ENCODE measurements at places on chromosomes 3 and 15. TPM values are rescaled to one million over a fixed set of nuclear protein-coding genes. Genes with fewer than 3 reads are reported as not detected.

The C3orf18 gene
- total RNA-seq, result 10.1 TPM

The RGMA gene
- 5.5 TPM for total RNA-seq

The PPARG gene
- 71.6 TPM for total RNA-seq

The STAC gene
- total RNA-seq, result not detected

The ARHGAP31 gene
- total RNA-seq, result 0.93 TPM

All from HCT116 (cell line).